ENCODE measurements at places on chromosomes 6 and 20.

DNA sequence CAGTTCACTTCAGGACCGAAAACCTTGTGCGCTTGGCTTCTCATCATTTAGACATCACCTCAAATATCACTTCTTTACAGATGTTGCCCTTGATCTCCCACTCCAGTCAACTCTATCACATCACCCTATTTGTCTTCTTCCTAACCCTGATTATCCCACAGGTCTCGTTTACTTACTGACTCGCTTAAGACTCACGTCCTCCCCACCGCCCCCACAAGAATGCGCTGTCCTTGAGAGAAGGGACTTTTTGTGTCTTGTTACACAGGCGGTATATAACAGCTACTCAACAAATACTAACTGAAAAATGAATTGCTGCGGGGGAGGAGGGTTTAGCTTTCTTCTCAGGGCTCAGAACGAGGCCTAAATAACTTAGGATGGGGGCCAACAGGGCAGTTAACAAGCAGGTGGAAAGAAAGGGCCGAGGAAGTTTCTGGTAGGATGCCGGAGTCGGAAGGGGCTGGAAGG, 527 bp downstream of the TOMM34 start:
- no peak for DNase-seq

GRCh38 chr6:98845211-98846020, 11.0 kb downstream of the POU3F2 start:
- peak; percentile 21 for DNase-seq

DNA sequence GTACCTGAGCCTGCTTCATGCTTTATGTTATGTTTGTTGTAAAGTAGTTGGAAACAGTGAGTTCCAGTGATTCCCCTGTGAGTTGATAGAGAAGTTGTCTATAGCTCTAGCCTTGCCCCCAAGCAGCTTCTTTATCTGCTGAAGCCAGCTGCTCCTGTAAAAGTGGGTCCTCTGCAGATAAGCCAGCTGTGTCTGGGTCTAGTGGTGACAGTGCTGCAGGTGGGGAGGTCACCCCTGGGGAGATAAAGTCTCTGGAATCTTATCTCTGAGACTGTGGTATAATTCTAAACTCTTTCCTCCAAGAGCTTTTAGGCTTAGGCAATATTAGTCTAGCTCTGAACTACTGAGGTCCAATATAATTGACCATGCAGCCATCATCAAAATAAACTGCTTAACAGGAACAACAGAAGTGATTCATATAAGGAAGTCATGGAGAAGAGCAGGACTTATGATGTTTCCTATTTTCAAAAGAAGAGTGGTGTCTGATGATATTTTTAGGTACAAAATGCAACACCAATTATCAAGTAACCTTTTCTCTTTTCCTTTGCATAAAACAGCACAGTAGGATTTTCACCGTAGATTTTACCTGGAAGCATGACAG, 44.2 kb upstream of the TMEM217 start:
- no peak for DNase-seq

DNA sequence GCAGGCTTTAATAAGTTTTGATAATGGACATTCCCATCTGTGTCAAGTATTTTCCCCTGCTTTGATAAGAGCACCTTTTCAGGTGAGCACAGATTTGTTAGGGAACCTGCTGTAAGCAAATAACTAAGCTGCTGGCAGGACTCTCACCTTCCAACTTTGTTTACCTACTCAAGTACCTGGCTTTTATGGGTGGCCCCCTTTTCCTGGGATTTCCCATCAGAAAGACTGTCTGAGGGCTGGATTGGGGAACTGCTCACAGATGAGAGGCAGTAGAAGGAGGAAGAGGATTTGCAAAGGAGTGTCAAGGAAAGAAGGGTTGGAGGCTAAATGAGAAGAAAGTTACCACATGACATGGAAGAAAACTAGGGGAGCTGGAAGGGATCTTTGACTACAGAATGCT, 210.1 kb upstream of the RIMS1 start:
- DNase-seq, result no peak

DNA sequence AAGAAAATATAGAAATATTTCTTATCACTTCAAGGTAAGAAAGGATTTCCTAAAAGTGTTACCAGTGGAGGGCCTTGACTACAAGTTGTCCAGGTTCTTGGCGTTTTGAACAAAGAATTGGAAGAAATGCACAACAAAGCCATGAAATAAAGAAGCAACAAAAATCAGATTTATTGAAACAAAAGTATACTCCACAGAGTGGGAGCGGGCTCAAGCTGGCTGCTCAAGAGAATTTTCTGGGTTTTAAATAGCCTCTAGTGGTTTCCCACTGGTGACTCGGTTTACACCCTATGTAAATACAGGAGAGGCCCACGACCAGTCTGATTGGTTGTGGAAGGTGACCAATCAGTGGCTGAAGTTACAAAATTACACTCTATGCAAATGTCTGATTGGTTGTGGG, 64.2 kb downstream of the SAMD3 start:
- no peak for DNase-seq

DNA sequence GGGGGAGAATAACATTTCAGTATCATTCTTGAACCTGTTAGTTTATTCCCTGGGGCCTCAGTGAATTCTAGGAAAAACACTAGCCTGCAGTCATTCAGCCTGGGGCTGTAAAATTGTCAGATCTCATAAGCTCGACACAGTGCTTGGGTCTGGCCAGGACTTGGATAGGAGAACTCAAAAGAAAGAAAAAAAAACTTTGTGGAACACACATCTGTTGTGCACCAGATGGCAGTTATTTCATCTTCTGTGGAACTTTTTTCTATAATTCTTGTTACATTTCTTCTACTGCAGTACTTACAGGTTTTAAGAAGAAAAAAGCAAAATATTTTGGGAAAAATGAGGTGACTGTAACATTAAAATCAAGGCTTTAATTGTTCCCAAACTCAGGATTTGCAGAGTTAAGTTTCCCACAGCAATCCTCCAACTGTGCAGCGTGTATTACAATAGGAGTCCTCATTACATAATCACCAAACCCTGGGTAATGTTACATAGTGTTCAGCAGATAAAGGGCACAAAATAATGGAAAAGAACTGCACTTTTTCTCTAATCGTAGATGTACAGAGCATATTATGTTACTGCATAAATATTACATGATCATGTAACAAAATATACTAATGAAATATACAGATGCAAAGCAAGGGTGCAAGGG, 531.1 kb upstream of the CITED2 start:
- DNase-seq, result no peak

- no peak for DNase-seq
These were observed 257.4 kb downstream of the PLCB1 start for GRCh38 chr20:8389381-8390036.

DNA sequence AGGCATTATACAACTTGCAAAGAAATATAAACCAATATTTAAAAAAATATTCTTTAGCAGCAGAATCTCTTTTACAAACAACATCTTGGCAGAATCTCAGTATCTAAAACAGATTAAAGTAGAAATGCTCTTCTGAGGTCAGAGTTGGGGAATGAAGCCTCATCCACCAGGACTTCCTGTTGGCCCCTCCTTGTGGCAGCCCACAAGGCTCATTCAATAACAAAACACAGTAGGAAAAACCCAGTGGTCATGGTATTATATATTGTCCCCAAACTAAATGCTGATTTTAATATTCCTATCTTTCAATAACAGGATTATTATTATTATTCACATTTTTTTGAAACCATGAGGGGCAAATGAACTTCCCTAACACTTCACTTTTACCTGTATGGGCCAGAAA, 368.6 kb downstream of the BTBD9 start:
- DNase-seq, result no peak

GRCh38 chr6:136889271-136890193, 32.6 kb upstream of the SLC35D3 start:
- no peak for DNase-seq

- DNase-seq, result no peak
These were observed 3.5 kb upstream of the LTA start for GRCh38 chr6:31568537-31568961.

GRCh38 chr20:24017458-24017755, 28.8 kb upstream of the GGTLC1 start:
- DNase-seq, result no peak

DNA sequence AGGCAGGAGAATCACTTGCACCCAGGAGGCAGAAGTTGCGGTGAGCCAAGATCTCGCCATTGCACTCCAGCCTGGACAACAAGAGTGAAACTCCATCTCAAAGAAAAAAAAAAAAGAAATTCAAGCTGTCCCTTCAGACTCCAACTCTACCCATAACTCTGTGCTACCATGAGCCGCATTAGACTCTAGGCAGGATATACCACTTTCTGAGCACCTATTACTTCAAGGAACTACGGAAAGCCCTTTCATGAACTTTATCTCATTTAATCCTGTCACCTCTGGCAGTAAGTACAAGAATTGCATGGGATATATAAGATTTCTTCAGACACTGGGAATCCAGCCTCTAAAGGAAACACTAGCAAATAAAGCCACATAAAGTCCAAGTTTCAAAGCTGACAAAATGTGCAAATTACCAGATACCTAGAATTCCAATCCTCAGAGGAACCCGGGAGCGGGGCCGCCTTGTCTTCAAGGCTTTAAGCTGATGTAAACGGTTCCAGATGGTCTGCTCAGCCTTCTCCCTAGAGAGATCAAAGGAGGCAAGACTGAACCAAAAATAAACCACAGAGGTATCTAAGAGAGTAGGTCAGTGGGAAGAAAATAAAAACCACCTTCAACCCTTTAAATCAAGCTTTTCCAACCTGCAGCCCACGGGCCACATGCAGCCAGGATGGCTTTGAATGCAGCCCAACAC, 9.4 kb downstream of the CDK5RAP1 start:
- DNase-seq, result no peak

- DNase-seq, result peak; percentile 71
These were observed 103.0 kb downstream of the EDN3 start for GRCh38 chr20:59403261-59403961.

DNA sequence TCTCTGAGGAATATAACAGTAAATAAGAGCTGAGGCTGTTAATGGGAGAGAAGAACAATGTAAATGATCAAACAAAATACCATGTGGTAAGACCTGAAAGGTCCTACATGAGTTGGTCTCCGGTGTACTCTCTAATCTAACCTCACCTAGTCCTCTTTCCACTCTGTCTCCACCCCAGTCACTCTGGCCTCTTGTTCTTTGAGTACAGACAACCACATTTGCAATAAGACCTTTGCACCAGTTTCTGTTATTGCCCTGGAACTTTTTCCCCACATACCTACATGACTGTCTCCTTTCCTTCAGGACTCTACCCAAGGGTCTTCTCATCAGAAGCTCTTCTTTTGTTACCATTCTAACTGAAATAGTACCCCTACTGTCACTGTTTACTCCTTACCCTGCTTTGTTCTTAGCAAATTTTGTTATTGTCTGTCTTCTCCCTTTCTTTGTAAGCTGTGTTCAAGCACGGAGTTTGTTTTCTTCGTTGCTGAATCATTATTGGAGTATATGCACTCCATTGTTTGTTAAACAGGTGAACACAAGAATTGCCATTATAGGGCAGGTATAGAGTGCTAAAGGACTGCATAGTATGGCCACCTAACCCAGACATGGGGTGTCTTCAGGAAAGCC, 37.3 kb downstream of the MAPK14 start:
- no peak for DNase-seq

GRCh38 chr6:114291428-114291827, 51.4 kb downstream of the HS3ST5 start:
- no peak for DNase-seq

DNA sequence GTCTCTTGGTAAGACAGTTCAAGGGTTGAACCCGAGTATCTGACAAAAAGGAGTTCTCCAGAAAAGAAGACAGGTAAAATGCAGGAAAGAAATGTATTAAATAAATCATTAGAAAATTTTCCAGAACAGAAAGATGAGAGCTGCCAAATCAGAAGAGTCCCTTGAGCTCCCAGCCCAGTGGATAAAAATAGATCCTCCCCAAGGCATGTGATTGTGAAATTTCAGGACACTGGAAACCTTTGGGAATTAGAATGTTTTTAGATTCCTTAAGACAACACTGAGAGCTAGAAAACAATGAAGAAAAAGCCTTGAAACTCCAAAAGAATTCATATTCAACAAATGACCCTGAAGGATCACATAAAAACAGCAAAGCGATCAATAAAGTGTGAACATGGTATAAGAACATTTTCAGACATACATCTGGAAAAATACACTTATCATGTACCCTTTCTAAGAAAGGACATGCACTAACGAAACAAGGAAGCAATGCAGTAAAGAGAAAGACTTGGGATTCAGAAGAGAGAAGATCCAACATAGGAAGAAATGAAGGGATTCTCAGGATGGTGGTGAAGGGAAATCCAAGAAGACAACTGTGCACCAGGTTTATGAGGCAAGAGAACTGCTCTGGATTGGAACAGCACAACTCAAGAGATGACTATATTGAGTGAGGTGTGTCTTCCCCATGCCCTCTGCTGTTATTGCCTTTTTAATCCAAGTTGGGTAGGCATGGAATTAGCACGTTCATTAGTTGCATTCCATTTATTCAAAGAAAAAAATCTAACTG, 390.4 kb downstream of the SYNE1 start:
- no peak for DNase-seq

- no peak for DNase-seq
These were observed 24.6 kb downstream of the DLL1 start for GRCh38 chr6:170266061-170266825.

DNA sequence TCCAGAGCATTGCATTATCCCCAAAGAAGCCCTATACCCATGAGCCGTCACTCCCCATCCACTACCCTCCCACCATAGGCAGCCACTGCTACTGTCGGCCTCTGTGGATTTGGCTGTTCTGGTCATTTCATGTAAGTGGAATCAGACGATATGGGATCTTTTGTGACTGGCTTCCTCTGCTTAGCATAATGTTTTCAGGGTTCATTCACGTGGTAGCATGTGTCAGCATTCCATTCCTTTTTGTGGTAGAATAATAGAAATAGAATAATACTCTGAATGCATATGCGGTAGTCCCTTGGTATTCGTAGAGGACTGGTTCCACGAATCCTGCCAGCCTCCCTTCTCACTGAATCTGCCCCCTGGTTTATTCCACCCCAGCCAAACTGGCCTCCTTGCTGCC, 402.6 kb upstream of the SULF2 start:
- no peak for DNase-seq

GRCh38 chr6:138907167-138907566, 80.9 kb downstream of the REPS1 start:
- DNase-seq, result no peak

DNA sequence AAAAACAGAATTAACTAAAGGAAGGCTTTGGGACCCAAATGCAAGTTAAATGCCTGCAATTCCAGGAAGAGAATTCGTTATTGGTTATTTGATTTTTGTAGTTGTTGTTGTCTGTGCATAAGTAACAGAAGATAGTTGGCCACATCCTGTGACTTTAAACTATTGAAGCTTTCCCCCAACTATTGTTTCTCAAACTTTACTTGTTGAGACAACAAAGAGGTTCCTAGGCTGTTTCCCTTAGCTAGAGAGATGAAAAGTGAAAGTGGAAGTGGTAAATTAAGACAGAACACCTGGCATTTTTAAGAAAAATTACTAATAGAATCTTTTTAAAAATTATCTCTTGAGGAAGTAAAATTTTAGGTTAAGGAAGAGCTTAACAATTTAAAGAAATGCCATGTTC, 525.2 kb downstream of the PKHD1 start:
- no peak for DNase-seq

GRCh38 chr20:667351-668034, 8.1 kb downstream of the SCRT2 start:
- DNase-seq, result peak; percentile 40

Measured in stimulated activated CD4-positive, alpha-beta T cell treated with anti-CD3 and anti-CD28 coated beads, Interleukin-1b, Interleukin-23, amount 100 ng/mL, for 1 hour (primary cell).